Activated effector memory CD4-positive, alpha-beta T cell treated with Interleukin-2 at 50 U/mL for 16 hours (primary cell): ENCODE measurements at places on chromosomes 1 and 21.

- no peak for DNase-seq
Measured at GRCh38 chr1:68827261-68827660, 330.4 kb upstream of the DEPDC1 start.

DNA sequence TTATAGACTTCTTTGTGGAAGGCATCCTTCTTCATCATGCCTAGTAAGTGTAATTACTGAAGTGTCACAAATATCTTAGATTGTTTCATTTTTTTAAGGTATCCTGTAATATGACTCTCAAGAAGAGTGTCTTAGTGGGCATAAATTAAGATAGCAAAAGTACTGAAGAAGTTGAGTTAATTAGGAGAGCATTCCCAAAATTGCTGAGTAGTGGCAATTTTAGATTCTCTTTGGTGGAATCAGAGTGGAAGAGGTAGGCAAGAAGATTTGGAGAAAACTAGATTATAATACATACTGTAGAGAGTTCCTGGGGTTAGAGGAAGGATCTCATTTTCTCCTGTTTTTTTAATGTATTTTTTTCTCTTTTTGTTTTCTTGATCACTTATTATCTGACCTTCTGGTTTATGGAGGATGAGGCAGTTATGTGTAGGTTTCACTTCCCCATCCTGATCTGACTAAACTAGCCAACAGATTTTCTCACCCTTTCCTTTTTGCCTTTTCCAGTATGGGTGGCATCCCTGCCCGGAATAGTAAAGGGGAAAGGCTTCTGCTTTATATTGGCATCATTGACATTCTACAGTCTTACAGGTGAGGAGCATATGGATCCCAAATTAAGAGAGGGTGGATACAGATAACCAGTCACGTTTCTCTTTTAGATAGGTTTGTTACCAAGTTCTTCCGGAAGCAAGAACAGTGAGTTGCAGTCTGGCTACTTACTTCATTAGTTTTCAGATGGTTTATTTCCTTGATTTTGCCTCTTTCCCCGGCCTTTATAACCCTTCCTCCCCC is 16.7 kb upstream of the PSMD4 start:
- DNase-seq, result no peak

GRCh38 chr1:201375169-201375568 is 2.3 kb downstream of the TNNT2 start:
- DNase-seq, result no peak

- DNase-seq, result no peak
Measured at GRCh38 chr1:194515916-194516315, 1329.5 kb upstream of the B3GALT2 start.

DNA sequence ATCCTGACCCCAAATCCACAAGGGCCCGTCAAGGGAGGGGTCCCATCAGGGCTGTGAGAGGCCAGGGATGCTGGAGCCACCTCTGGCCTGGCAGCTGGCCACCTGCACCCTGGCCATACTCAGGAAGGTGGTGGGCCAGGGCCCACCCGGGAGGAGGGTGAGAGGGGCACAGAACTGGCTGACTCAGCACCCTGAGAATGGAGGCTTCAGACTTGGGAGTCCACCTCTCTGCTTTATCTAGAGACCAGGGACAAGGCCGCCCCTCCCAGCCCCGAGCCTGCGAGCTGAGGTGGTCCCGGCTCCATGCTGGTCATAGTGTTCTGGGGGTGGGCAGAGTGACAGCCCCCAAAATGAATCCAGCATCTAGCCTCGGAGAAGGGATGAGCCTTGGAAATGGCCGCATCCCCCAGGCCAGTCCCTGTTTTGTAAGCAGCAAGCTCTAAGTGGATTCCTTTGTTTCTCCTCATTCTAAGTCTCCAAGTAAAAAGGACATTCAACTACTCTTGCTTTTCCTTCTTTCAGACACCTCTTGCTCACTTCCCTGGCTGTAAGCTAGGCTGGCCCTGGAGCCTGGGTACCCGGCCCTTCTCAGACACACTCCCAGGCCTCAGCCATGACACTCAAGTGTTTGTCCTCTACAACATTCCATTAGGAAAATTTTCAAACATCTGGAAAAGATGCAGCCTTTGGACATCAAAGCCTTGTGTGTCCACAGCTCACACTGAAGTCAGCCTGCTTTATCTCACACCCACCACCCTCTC is 12.3 kb downstream of the WNT3A start:
- DNase-seq, result no peak

GRCh38 chr1:244837597-244838258 is 2.3 kb downstream of the COX20 start:
- DNase-seq, result no peak

DNA sequence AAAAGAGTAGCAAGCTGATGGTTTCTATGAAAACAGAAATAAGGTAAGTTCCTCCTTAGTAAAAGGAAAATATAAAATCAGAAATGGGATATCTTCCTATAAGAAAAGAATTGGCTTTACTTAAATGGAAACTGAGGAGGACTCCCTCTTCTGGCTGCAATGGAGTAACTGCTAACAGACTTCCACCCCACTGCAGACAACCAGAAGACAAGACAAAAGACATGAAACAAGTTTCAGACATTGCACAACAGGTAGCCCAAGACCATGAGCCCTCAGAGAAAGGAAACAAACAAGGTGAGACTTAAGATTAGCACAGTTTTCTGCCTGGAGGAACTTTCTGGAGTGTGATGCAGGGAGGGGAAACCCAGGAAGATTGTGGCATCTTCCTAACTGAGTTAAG is 17.0 kb upstream of the OLFML2B start:
- no peak for DNase-seq

- no peak for DNase-seq
Measured at GRCh38 chr1:38332649-38333310, 286.2 kb upstream of the POU3F1 start.

GRCh38 chr1:107132195-107132594 is 8.6 kb upstream of the NTNG1 start:
- DNase-seq, result no peak

- DNase-seq, result no peak
Measured at GRCh38 chr1:161330346-161330745, 16.2 kb downstream of the SDHC start.

- no peak for DNase-seq
Measured at GRCh38 chr1:155392898-155393411, 72.3 kb downstream of the RUSC1 start.

DNA sequence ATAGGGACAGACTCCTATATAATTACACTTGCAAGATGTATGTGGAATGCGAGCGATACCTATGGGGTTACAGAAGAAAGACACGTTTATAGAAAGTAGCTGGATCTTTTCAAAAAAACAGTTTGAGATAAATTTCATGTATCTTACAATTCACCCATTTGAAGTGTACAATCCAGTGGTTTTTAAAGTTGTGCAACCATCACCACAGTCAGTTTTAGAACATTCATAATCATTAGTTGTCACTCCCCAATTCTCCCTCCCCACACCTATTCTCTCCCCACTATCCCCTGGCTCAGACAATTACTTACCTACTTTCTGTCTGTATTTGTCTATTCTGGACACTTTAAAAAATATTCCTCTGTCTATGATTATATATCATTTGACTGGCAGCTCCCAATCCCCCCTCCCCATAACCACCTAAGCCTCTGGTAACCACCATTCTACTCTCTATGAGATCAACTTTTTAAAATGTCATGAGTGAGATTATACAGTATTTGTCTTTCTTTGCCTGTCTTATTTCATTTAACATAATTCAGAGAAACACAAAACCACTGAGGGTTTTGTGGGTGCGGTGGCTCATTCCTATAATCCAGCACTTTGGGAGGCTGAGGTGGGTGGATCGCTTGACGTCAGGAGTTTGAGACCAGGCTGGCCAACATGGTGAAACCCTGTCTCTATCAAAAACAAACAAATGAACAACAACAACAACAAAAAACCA is 39.1 kb downstream of the MRPS6 start:
- DNase-seq, result no peak

DNA sequence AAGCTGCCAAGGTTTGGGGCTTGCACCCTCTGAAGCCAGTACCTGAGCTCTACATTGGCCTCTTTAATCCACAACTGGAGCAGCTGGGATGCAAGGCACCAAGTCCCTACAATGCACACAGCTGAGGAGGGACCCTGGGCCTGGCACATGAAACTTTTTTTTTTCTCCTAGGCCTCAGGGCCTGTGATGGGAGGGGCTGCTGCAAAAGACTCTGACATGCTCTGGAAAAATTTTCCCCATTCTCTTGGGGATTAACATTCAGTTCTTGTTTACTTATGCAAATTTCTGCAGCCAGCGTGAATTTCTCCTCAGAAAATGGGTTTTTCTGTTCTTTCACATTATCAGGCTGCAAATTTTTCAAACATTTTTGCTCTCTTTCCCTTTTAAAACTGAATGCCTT is 1072.2 kb downstream of the BRINP3 start:
- no peak for DNase-seq

DNA sequence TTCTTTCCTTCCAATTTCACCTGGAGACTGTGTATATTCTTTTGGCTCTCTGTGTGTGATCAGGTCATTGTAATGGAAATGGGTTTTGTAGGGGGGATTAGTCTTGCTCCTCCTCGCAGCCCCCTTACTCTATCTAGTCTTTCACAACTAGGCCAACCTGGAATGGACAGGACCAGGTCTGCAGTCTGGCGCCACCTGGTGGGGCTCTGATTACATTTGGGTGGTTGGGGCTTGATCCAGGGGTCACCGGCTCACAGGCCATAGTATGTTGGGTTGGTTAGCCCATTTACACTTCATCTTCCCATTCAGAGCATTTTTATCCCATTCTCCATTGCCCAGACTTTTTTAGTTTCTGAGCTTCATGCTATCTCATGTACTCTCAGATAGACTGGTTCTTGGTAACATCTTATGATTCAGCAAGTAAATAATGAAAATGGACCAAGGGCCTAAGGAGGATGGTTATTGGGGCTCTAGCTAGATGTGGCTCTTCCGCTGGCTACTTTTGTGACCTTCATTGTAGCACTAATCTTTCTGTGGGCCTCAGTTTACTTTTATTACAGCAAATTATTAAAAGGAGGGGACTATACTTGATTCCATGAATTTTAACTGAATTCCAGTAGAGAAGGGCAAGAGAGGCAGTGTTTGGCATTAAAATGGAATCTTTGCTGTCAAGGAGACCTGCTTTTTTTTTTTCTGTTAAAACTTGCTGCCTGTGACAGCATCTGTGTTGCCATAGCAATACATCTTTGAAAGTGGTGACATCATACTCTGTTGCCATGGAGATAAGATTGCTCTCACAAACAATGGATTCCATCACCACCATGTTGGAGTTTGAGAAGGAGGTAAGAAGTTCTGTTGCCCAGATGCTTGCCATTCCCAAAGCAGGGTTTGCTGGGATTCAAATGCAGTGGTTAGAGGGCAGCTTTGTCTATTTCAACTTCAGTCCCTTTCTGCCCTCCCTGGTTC is 150.1 kb downstream of the PLXNA2 start:
- DNase-seq, result peak; percentile 22
